ENCODE measurements at places on chromosomes 3 and 15.

- ATAC-seq: no peak
Observed at GRCh38 chr15:63023351-63023945, 19.1 kb upstream of the TPM1 start.

GRCh38 chr15:38398134-38398533 lies 55.8 kb upstream of the FAM98B start:
- ATAC-seq: no peak

- ATAC-seq: no peak
Observed at GRCh38 chr3:46877406-46878125, at the start of gene PTH1R. TSS of gene PTH1R (plus strand) at chr3:46877721. CDS start at chr3:46883560, 5,839 bp downstream.

DNA sequence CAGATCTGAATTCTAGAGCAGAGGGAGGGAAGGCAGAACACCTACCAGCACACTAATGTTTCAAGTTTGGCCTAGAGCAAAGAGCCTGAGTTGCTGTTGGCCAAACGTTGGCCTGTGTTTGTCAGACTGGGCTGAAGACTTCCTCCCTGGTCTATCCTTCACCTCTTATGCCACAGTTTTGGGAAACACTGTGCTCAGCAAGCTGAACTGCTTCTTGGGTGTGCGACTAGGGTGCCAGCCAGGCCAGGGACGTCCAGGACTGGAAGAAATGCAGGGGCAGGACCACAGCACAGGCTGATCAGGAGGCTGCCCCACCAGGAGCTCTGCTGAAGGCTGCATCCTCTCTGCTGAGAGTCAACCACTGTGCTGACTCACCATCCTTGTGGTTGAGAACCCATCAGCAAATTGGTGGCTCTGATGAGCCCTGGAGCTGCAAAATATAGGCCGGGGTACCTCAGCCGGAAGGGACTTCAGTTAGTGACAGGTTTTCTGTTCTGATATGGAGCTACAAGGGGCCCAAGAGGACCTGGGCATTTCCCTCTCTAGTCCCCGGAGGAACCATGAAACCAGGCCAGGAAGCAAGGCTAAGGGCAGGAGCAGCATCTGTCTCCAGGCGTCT lies 131.6 kb upstream of the RASGRP1 start:
- no peak for ATAC-seq

GRCh38 chr3:134216191-134216764 lies 34.4 kb downstream of the RYK start:
- ATAC-seq: no peak

DNA sequence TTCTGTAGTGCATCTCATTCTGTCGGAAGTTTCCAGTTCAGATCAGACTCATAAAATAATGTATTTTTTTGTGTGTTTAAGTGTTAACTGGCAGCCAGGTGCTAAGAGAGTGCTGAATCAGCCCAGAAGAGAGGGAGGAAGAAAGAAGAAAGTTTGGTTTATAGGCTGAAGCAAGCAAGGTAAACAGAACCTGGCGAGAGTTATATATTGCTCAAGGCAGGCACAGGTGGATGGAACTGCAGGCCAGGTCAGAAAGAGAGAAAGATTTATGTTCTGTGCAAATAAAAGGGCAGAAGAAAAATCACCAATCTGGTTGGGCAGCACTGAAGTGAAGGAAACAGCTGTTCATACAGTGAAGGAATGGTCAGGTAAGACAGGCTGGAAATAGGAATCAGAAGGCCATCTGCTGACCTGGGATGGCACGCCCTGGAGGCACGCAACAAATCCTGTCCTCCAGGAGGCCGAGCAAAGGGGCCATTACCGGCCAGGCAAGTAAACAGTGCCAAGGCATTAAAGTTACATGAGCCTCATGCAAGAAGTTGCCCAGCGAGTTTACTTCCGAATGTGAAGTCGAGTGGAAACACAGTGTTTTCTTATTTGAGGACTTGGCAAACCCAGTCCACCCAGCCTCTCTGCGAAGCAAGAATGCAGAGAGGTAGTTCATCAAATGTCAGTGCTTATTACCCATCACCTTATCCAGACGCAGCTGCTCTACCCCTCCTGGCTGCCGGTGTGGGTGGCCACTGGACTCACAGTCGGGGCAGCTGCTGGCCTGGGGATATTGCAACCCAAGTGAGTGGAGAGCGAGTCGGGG lies 309.8 kb downstream of the VPS13C start:
- ATAC-seq: peak; percentile 85

DNA sequence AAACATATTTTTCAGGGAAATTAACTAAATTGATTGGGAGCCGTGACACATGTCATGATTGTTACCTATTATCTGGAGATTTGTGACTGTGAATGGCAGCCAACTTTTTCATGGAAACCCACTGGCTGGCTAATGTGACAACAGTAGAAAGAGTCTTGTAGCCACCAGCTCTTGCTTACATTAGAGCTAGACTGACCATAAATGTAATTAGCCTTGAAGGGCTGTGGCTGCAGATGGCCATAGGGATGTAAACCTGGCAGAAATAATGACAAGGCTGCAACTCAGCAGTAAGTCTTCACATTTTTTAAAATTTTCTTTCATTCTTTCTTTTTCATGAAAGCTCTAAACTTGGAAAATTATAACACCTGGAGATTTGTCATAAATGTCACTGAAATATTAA lies 168.2 kb upstream of the ROBO2 start:
- ATAC-seq: no peak

DNA sequence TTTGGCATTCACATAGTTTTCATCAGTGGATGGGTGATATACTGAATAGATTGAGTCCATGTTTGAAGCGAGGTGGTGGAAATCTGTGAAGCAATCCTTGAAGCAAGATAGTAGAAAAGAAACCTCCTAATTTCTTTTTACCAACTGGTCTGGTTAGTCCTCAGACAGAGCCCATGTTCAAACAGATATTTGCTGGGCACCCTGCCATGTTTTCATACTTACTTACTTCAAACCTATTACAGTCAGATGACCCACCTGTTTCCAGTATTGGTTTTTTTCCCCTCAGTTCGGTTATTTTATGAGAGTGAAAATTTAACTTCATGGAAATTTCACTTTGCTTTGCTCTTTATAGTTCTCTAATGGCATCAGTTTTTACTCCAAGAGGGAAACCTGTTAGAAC lies 23.7 kb downstream of the EXOSC7 start:
- ATAC-seq: no peak

All from esophagus mucosa (tissue), 1 donor.